ENCODE measurements at places on chromosomes 11 and 22.
A peak's percentile ranks its signal among the peaks of the same experiment; 100 is the strongest.

GRCh38 chr11:111510311-111510710 lies 1.9 kb downstream of the BTG4 start:
- DNase-seq: no peak

- peak; percentile 58 for DNase-seq
These were observed 10.1 kb downstream of the AIP start for GRCh38 chr11:67492801-67493547.

- DNase-seq: no peak
These were observed 5.8 kb upstream of the TBC1D10A start for GRCh38 chr22:30332551-30332950.

DNA sequence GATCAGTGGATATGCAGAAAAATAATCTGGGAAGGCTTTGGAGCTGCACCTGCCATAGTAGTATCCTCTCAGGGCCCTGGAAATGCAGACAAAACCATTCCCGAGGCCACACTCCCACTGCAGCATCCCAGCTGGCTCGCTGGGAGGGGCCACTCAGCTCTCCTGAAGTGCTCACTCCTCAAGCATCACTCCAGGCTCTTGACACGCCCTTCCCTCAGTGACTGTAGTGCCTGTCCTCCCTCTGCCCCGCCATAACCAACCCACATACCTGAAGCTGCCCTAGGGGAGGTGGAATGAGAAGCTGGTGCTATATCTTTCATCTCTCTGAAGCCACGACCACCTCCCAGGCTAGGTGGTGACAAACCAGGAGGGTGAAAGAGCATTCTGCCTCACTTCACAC lies 4.8 kb downstream of the DSCAML1 start:
- DNase-seq: no peak

GRCh38 chr11:113690619-113691569 lies 15.2 kb downstream of the TMPRSS5 start:
- DNase-seq: peak; percentile 34

GRCh38 chr11:125376117-125376516 lies 119.9 kb downstream of the FEZ1 start:
- DNase-seq: no peak

DNA sequence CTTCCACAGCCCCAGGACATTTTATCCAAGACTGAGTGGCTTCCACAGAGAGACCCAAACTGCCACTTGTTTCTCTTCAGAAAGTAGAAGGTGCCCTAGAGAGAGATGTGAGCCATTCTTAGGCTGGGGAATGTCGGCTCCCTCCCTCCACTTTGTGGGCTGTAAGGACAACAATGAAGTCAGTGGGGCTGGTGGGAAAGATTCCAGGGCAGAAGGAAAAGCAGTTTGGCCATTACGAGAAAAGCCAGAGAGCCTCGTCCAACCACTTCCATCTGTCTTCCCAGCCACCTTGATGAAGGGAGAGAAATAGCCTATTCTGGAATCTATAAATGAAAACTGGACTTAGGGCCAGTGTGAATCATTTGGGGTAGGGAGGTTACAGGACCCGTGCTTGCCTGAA lies 382.5 kb downstream of the NXPE2 start:
- DNase-seq: no peak

DNA sequence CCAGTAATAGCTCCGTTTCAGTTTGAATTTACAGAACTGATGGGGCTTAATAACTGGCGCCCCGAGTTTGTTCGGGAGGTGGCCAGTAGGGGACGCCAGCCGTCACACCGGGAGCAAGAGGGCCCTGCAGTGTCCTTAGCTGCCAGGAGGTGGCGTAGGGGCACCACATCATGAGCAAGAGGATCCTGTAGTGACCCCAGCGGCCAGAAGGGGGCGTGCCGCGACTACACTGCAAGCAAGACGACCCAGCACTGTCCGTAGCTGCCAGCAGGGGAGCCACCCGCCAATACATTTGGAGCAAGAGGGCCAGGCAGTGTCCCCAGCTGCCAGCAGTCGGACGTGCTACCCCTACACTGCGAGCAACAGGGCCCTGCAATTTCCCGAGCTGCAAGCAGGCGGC lies 663.7 kb upstream of the B3GAT1 start:
- peak; percentile 90 for DNase-seq

DNA sequence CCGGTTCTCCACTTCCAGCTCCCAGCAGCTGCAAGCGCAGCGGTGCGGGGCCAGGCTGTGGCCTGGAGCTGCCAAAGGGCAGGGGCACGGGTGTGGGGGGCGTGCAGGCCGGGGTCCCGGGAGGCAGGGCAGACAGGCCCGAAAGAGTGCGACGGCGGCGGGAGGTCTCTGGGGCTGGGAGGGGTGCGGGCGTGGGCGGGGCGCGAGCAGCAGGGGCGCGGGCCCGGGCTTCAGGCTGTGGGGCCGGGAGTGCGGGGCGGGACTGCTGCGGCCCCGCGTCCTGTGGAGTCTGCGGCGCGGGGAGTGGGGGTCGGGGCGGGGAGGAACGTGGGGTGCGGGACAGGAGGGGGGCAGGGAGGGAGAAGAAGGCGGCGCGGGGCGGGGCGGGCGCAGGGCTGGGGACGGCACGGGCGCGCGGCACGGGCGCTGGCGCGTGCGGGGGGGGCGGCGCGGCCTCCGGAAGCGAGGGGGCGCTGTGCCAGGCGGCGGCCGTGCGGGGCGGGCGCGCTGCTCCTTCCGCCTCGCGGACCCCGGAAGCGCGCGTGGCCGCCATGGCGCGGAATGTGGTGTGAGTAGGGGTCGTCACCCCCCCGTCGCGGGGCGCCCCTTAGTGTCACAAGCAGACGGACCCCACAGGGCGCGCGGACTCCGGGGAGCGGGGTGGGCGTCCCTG lies at the start of gene MRPL23:
TSS of gene MRPL23 (plus strand) at position 521 of the 673 bp plus-strand sequence. CDS start at position 552, 31 bp downstream.
- peak; percentile 51 for DNase-seq

DNA sequence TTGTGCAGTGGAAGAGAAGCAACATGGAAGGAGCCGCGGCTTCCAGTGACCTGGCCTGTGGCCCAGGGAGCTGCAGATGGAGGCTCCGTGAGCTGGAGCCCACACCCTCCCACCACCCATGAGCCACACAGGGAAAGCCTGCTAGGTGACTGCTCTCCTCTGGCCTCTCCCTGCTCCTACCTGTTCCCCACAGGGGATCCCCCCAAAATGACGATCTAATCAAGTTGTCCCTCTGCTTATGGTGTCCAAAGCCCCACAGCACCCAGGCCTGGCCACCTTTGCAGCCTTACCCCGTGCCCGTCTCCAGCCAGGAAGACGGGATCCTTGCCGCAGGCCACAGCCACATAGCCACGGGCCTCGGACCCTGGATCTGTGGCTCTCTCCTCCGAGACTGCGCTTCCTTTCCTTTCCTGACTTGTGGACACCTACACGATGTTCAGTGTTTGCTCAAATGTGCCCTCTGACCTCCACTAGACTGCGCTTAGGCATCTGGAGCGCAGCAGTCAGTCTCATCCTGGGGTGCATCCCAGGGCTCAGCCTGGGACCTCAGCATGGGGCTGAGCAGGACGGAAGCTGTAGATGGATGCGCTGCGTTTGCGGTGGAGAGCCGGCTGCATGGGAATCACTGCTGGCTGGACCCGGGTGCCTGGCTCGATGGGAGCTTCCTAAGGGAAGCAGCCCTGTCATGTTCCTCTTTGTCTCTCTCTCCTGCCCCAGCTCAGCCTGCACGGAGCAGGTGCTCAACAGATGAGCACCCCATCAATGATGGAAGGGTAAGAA lies 133.3 kb downstream of the ST3GAL4 start:
- DNase-seq: no peak

DNA sequence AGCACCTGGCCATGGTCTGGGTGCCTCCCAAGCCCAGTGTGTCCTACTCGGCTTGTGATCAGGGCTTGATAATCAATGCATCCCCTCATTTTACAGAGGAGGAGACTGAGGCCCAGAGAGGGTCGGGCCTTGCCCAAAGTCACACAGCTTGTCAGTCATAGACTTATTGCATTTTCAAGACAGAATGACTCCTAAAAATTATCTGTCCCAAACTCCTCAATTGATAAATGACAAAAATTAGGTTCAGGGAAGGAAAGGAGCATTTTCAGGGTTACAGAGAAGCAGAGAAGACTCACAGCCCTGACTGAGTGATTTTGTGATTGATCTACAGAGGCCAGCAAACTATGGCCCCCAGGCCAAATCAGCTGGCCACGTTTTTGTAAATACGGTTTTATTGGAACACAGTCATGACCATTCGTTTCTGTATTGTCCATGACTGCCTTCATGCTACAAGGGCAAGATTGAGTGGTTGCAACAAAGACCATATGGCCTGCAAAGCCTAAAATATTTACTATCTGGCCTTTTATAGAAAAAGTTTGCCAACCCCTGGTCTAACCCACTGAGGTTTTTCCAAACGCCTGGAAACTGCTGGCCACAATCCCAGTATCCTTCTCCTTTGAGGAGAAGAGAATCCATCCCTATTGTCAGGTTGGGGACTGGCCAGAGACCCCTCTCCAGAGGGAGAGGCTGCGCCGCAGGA lies 35.1 kb upstream of the NAV2 start:
- no peak for DNase-seq

- DNase-seq: no peak
These were observed 203.7 kb downstream of the PGR start for GRCh38 chr11:100925935-100926334.

GRCh38 chr22:47565607-47566006 lies 803.2 kb downstream of the TBC1D22A start:
- no peak for DNase-seq

- DNase-seq: no peak
These were observed 298.0 kb downstream of the TTC28 start for GRCh38 chr22:28381429-28382167.

- no peak for DNase-seq
These were observed 125.7 kb downstream of the PKNOX2 start for GRCh38 chr11:125290263-125290662.

- peak; percentile 18 for DNase-seq
These were observed 29.0 kb downstream of the RTN4R start for GRCh38 chr22:20238901-20239675.

DNA sequence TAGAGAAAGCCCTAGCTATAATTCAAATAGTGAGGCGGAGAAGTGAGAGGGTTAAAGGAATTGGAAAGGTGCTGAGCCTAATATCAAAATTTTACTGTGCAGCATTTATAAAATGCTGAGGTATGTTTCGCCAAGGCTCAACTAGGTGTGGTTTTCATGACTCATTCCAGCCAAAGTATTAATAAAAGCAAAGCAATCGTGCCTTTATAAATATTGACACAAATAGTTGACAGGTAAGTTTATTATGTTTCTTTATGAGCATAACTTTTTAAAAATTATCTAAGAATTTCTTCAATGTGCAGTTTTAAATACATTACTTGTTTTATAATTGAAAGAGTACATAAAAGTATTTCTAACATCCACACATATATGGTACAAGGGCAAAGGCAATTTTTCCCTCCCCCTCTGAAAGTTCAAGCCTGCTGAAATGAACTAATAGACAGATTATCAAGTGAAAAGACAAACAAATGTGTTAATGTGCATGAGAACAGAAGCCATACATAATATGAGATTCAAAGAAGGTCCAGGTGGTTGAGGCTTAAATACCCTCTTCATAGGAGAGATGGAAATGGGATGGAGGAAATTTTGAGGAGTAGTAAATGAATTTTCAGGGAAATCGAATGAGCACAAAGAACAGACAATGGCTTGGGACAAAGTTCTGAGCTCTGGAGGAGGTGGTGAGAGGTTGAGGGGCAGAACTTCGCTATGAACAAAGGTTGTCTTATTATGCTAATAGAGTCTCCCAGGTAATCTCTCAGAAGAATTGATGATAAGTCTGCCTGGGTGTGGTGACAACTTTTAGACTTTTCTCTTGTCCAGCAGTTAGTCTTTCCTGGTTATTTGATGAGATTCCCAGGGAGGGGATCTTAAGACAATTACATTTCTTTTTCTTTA lies 326.5 kb downstream of the BUD13 start:
- DNase-seq: no peak

GRCh38 chr11:73114835-73115220 lies 27.3 kb downstream of the FCHSD2 start:
- no peak for DNase-seq

DNA sequence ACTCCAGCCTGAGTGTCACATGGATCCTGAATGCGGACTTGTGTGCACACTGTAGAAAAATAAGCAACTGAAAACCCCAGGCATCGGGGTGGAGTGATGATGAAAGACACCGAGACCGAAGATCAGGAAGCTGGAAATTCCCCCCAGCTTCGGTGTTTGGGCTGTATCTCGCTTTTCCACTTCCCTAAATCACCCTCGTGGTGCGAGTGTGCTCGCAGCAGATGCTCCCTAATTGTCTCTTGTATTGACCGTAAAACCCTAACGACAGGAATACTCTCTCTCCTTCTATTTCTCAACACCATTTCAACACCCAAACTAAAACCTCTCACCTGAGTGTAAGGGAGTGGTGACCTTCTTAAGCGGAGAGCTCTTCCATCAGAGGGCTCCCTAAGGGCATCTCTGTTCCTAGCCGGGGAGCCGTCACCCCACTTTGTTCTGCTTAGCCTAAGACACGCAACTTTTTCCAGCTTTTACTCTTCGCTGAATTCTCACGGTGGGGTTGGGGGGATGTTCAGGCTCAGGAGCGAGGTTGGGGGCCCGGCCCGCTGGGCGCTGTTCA lies 635 bp upstream of the GRK3 start:
- peak; percentile 32 for DNase-seq

- no peak for DNase-seq
These were observed 76.7 kb downstream of the SVIP start for GRCh38 chr11:22752908-22753310.

DNA sequence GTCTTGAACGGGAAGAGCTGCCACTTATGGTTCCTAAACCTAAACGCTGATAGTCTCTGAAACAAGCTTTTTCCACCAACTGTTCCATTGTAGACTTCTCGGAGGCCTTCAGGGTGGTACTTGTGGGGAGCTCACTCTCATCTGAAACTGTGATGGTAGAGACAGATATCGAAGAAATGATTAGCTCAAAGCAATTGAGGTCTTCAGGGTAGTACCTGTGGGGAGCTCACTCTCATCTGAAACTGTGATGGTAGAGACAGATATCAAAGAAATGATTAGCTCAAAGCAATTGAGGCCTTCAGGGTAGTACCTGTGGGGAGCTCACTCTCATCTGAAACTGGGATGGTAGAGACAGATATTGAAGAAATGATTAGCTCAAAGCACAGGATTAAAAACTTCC lies 175.7 kb downstream of the SWAP70 start:
- no peak for DNase-seq

- peak; percentile 61 for DNase-seq
These were observed 5.7 kb downstream of the TNNI2 start for GRCh38 chr11:1844221-1845094.

- DNase-seq: no peak
These were observed 30.8 kb downstream of the SBF1 start for GRCh38 chr22:50443801-50444625.

Measured in activated CD4-positive, alpha-beta T cell treated with anti-CD3 and anti-CD28 coated beads for 48 hours (primary cell).